ENCODE measurements at places on chromosomes 6 and 20.

DNA sequence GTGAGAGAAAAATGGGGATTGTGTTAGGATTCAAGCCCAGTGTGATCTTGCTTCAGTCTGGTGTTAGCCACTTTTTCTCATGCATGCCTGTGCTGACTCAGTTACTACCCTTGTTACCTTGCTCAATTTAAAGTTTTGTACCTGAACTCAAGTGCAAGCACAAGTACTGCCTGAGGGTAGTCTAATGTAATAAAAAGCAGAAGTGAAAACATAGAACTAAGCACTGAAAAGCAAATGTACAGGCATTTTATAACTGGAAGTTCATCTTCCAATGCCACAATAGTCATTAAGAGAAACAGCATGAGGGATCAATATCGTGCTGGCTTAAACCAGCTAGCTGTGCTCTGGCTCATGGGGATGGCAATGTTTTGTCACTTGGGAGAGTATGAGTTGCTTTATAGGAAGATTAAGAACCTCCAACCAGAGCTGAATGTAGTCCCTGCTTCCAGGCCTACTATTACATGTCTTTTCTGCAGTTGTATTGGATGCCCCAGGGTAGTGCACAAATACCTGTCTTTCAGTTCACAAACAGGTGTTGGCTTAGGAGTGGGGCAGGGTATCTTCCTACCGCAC lies 48.7 kb downstream of the SLC35F1 start:
- DNase-seq, result no peak

DNA sequence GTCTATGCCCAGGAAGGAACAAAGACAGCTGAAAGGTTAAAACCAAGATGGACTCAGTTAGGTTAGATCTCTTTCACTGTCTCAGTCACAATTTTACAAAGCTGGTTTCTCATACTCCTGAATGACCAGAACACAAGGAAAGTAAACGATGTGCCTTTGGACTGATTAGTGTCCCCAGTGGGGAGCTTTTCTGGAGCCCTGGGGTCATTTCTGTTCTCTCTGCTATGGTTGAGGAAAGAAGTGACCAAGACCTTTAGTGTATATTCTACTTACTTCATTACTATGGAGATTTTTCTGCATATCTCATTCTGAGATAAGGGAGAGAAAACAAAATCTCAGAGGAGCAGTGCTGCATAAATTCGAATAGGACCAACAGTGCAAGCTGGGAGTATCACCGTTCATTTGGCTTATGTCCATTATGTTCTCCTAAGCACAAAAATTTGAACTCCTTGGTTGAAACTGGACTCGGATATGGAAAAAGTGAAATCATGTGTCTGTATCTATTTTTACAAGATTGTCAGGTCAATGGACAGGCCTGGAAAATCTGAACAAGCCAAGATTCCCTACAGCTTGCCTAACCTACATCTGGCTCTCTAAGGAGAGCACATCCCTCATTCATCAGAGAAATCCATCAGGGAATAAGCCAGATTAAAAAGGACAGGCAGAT lies 34.4 kb upstream of the ENPP1 start:
- no peak for DNase-seq

- no peak for DNase-seq
Observed at GRCh38 chr20:39110819-39111136, 148.6 kb downstream of the DHX35 start.

- no peak for DNase-seq
Observed at GRCh38 chr20:1663917-1664316, 6.3 kb upstream of the SIRPG start.

GRCh38 chr6:25950297-25950696 lies 12.3 kb upstream of the TRIM38 start:
- no peak for DNase-seq

GRCh38 chr6:106025655-106026054 lies 60.5 kb upstream of the PRDM1 start:
- DNase-seq, result no peak

DNA sequence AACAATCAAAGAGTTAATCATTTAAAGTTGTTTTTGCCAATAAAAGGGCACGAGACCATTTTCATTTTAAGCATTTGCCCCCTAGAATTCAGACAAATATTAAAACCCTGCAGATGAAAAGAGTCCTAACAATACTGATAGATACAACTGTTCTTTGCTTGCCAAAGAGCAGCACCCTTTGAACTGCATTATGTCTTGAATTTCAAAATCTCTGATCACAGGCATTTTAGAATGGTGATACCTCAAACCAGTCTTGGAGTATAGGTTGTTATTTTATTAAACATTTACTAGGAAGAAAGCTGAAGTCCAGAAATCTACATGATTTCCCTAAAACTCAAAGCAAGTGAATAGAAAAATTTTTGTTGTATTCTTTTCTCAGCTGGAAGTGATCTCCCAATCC lies 108.7 kb downstream of the KIF13A start:
- DNase-seq, result no peak

GRCh38 chr6:20877008-20877937 lies 343.0 kb downstream of the CDKAL1 start:
- DNase-seq, result no peak

- no peak for DNase-seq
Observed at GRCh38 chr20:62828511-62829230, 11.8 kb downstream of the COL9A3 start.

DNA sequence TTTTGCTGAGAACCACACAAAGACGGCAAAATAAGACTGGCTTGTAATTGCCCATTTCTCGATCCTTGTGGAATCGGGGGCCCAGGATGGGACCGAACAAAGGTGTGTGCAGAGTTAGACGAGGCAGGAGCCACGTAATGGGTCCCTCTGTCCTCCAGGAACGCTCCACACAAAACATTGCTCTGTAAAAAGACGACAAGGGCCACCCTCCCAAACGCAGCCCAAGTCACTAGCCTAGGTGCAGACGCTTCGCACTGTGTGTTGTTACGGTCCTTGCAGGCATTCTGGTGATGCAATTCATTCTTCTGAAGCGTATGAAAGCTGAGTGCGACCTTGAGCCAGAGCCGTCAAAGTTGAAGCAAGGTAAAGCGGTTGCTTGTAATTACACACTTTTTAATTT lies 363.4 kb downstream of the TAF4 start:
- DNase-seq, result no peak

- DNase-seq, result peak; percentile 15
Observed at GRCh38 chr6:52362443-52363227, 684 bp downstream of the PAQR8 start.

- DNase-seq, result no peak
Observed at GRCh38 chr6:90715093-90715655, 128.3 kb upstream of the MAP3K7 start.

DNA sequence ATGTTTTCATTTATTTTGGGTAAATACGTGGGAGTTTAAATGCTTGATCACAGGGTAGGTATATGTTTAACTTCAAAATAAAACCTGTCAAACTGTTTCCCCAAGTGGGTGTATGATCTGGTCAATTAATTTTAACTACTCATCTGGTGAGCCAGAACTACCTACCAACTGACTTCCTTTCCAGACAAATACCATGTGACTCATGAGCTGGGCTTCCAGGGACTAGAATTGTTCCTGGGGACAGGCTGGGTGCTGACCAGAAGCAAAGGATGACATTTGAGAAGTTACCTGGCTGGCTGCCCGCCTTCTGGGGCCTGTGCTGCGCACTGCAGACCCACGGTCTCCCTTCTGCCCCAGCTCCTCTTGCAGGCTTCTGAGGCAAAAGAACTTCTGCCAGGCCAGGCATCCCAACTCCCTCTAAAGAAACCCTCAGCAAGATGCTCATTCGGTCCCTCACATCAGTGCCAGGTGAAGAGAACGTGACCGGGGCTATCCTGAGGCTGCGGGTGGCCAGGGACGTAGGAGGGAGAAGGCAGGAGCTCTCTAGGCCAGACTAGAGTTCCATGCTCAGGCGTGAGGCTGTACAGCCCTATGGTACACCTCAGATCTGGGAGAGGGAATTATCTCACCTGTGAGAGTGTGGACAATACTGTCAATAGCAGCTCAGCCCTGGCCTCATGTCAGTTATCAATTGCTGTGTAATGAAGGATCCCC lies 103.6 kb downstream of the JPH2 start:
- DNase-seq, result no peak

GRCh38 chr20:47358039-47358671 lies 1.7 kb upstream of the ZMYND8 start:
- DNase-seq, result no peak

DNA sequence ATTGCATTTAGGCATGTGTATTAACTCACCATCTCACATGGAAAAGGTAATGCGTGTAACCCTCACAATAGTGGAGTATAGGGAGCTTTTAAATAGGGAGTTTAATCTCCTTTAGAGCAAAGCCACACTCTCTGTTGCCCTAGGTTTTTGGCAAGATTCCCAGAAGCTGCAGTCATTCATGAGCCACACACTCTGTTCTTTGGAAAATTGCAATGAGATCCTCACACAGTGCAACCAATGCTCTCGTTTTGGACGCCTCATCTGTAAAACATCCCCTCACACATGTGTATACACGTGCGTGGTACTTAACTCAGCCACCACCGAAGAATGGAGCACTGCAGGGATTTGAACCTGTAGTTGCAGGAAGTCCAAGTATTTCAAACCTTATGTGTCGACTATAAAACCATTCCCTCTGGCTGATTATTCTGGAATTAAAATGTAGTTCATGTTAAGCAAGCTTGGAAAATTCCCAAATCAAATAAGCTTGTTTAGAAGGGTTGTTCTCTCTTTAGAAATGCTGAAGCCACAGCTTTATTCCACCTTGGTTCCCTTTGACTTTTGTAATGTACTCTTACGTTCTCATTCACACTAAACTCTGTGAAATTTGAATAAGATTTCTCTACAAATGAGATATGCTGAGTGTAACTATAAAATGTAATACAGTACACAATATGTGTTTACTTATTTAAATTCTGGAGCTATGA lies 489.8 kb upstream of the MANEA start:
- no peak for DNase-seq

DNA sequence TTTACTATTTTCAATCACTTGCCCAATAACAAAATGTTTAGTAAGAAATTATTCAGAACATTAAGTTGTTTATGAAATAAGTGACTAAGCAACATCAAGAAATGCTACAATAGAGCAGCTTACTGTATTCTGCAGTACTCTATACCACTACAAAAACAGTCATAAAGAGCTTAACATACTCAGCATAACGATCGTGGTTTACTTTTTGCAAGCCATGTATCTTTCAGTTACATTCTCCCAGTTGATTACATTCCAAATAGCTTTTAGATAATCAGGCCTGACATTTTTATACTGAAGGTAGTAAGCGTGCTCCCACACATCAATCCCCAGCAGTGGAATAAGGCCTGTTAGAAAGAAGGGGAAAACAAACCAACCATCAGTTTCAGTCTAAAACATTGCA lies 10.7 kb downstream of the SOD2 start:
- no peak for DNase-seq

DNA sequence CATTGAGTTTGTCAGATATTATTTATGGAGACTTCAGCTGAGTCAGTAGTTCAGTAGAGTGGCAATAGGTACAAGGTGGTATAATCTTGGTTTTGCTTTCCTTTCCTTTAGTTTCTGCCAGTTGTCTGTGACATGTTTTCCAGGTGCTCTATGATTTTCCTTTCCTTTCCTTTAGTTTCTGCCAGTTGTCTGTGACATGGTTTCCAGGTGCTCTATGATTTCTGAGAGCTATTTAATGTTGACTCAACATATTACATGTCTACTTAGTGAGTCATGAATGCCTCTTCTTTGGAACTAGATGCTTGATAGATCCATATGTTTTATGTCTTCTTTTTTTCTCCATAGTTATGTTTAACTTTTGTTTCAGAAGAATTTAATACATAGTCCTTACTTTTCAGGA lies 186.4 kb upstream of the DEFB112 start:
- no peak for DNase-seq

- DNase-seq, result no peak
Observed at GRCh38 chr6:166058064-166058739, 109.4 kb downstream of the TBXT start.

DNA sequence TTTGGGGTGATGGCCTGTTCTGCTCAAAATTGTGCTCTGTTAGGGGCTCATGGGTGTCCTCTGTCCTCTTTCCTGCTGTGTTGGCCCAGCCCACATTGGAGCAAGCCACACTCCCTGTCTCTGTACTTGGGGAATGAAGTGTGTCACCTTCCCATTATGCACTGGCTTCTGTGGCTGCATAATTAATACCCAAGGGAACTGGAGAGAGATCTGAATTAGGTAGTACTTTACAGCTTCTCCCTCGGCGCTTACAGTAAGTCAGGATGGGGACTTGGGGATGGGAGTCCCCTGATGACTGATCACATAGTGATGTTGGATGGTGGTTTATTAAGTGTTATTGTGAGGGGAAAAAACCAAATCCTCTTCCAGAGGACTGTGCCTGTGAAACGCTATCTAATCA lies 116.6 kb downstream of the FOXO3 start:
- no peak for DNase-seq

DNA sequence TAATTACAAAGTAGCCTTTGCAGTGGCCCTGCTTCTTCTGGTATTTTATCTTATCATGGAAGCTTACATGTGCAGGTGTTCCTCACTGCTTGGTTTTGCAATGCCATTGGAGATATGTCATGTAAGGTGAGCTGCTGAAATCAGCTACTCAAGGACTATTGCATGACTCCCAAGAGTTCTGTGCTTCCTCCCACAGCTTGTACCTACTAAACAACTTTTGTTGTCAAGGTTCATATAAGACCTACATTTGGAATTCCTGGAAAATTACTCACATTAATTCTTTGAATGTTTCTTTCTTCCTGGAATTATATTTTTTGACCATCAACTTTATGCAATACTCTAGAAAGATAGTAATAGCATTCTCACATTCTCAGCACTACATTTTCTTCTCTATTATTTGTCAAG lies 427.5 kb upstream of the HSF2 start:
- DNase-seq, result no peak

DNA sequence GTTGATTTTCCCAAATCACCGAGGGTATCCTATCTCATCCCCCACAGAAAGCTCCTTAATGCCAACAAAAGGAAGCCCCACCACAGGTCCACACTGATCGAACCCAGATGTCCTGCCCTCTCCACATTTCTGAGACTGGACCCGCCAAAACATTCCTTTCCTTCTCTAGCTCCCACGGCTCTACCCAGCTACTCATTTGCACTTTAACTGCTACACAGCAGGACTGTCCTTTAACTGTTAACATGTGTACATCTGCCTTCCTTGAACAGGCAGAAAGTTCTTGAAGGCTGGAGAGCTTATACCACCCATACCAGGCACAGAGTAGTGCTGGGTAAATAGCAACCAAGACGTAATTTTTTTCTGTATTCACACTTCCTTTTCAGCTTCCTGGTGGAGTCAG lies 68.6 kb downstream of the TRMT6 start:
- no peak for DNase-seq

DNA sequence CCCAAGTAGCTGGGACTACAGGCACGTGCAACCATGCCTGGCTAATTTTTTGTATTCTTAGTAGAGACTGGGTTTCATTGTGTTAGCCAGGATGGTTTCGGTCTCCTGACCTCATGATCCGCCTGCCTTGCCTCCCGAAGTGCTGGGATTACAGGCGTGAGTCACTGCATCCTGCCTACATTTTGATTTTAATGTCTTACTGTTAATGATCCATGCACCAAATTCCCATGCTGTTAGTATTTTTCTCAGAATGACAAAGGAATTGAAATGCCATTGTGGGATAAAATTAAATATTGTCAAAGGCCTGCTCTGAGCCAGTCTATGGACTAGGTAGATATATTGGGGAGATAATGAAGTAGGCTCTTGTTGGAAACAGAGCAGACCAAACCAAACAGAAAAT lies 28.2 kb downstream of the CBFA2T2 start:
- no peak for DNase-seq

- DNase-seq, result no peak
Observed at GRCh38 chr20:35635652-35636051, 20.0 kb downstream of the SPAG4 start.

- DNase-seq, result no peak
Observed at GRCh38 chr6:162798546-162799266, 70.9 kb downstream of the PACRG start.

- DNase-seq, result no peak
Observed at GRCh38 chr20:61287583-61288275, 35.7 kb downstream of the CDH4 start.
